8988T (cell line): ENCODE measurements at places on chromosomes 2 and 18.

- no peak for DNase-seq
These were observed 345.8 kb upstream of the TFPI start for GRCh38 chr2:187900021-187900420.

- DNase-seq: no peak
These were observed 248.2 kb upstream of the CDH20 start for GRCh38 chr18:61085036-61085435.

GRCh38 chr18:50880119-50880465 lies 1.2 kb downstream of the ME2 start:
- DNase-seq: no peak

DNA sequence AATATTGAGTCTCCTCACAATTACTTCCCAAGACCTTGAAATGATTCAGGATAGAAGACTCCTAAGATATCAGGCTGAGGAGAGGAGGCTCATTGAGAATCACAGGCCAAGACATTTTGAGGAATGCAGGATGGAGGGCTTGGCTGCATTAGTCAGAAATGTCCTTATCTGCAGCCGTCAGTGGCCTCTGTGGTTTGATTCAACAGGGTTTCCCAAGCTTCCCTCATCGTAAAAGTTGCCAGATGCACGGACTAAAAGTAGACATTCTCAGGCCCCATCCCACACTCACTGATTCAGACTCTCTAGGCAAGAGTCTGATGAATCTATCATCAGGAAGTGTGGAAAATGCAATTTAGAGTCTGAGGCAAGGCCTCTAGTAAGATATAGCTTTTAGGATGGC lies 34.0 kb upstream of the TMEM178A start:
- no peak for DNase-seq

GRCh38 chr18:3384664-3385563 lies 65.1 kb upstream of the TGIF1 start:
- no peak for DNase-seq

GRCh38 chr2:66682476-66682875 lies 247.6 kb downstream of the MEIS1 start:
- no peak for DNase-seq

GRCh38 chr2:105876191-105876590 lies 131.5 kb downstream of the NCK2 start:
- no peak for DNase-seq
